Skin of body (tissue), 3 donors: ENCODE measurements at places on chromosomes 12 and 14. TPM values are rescaled to one million over a fixed set of nuclear protein-coding genes. Genes with fewer than 3 reads are reported as not detected.

Gene FMNL3
- total RNA-seq = 24.1 TPM

Gene ARL1
- 68.5 TPM for total RNA-seq

Gene SRGAP1
- total RNA-seq = 15.9 TPM

Gene ADGRD1
- total RNA-seq = 7.3 TPM

Gene NPAS3
- total RNA-seq = 3.8 TPM

Gene LBHD2
- not detected for total RNA-seq

Gene LALBA
- total RNA-seq = not detected

Gene AKAP6
- 21.8 TPM for total RNA-seq

Gene VWF
- 51.8 TPM for total RNA-seq

DNA sequence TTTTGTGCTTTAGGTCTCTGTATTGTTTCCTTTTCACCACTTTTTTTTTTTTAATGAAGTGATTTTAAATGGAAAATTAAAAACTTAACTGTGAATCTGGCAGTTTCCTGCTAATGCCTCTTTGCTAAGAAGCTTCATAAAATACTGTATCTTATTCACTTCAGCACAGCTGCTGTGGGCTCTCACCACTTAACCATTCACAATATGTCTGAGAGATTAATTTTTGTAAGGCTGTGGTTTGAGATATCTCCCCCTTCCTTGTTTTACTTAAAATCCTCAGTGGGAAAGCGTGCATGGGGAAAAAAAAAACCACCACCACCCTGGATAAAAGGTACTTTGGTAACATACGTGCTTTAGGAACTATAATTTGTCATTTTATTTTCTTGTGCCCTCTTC is 115.9 kb downstream of the ETV6 start:
- no peak for DNase-seq

DNA sequence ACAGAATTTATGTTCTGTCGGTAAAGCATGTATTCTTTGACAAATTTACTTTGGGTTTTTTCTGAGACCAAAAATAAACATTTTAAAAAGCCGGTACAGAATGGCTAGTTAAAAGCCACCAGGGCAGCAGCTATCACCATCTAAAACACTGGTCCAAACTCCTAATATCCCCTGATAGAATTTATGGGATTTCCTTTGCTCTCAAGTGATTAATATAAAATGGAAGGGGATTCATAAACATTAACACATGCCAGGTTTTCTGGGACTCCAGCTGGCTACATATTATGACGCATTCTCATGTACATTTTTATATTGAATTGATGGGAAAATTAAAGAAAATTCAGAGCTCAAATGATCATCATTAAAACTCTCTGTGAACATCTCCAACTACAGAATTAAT is 640.8 kb downstream of the C12orf50 start:
- no peak for DNase-seq

GRCh38 chr12:10369557-10370415 is 20.1 kb downstream of the KLRK1 start:
- no peak for DNase-seq

DNA sequence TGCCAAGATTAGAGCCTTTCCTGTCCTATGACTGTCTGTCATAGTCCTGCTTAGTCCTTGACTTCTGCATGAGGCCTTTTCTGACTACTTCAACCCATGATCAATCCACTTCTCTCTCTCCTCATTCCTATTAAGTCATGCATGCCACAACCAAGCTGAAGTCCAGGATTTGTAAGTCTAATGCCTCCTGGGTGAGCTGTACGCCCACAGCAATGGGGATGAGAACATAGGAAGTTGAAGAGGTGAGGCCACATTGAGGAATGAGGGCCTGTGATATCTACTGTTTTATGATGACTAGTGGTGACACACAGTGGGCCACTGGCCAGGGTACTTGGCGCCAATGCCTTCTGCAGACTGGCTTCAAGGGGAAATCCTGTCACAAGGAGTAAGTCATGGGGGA is 994.1 kb upstream of the TMEM132C start:
- no peak for DNase-seq

DNA sequence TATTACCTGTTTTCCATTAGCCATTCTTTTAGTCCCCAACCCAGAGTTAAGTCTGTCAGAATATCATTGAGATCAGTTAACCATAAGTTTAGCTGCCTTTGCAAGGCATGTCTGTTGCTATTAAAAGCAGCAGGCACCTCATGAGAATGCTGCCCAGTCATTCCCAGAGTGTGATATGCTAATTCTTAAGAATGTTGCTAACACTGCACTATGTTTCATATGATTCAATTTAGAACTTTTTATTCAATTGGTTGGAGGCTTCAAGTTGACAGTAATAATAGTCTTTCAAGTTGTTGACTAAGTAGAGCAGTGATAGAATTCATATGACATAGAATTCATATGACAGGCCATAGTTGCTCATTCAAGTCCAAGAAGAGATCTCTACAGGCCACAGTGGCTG is 292.3 kb downstream of the FUT8 start:
- DNase-seq = no peak

GRCh38 chr14:78254911-78255461 is 84.8 kb downstream of the NRXN3 start:
- no peak for DNase-seq

- no peak for DNase-seq
Observed at GRCh38 chr12:81039231-81039630, 38.6 kb upstream of the ACSS3 start.

- no peak for DNase-seq
Observed at GRCh38 chr12:27549236-27549800, 25.3 kb downstream of the PPFIBP1 start.

GRCh38 chr12:26091822-26092221 is 33.0 kb downstream of the BHLHE41 start:
- peak; percentile 20 for DNase-seq

GRCh38 chr12:40618636-40619035 is 73.6 kb upstream of the CNTN1 start:
- DNase-seq = no peak

DNA sequence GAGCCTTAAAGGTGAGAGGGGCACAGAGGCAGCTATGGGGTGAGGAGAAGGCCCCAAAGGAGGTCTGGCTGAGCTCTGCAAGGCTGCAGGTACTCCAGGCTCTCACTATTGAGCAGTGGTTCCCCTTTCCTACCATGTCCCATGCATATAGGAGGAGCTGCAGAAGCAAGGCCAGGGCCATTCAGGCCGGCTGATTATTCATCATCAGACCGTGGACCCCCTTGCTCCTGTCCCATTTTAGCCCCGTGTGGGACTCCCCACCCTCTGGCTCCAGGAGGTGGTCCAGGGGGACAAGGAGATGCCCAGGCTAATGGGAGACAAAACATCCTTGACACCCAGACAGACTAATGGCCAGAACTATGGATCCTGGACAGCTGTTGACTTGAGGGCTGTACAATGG is 3.1 kb downstream of the GPD1 start:
- no peak for DNase-seq

GRCh38 chr14:60204843-60205774 is 39.9 kb upstream of the DHRS7 start:
- no peak for DNase-seq

DNA sequence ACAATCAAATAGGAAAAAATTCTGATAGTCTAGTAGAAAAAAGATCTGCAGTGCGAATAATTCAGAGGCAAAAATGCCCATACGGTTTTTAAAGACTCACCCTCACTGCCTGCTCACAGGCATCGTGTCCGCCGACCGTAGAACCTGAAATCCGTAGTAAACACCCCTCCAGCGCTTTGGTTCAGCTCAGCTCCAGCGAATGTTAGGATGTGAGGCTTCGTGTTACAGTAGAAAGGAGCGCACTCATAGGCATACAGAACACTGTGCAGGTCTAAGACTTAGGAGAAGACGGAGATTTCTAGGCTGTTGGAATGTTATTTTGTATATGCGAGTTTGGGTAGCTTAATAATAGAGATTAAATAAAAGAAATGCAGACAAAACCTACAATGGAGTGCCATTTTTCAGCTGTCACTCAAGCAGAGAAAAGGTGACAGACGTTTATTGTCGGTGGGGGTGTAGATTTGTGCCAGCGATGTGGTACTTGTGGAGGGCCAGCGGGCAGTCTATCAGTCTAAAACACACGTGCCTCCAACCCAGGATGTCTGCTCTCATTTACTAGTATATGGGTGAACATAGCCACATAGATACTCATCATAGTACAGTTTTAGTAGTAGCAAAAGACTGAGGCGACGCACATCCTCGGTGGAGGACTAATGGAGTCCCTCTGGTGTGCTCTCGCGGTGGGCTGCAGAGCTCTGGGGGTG is 25.7 kb downstream of the SFSWAP start:
- DNase-seq = no peak

- DNase-seq = no peak
Observed at GRCh38 chr14:77242752-77243151, 28.3 kb downstream of the NGB start.

GRCh38 chr12:90953956-90954421 is 987 bp downstream of the CCER1 start:
- DNase-seq = no peak

- peak; percentile 19 for DNase-seq
Observed at GRCh38 chr12:121061831-121062230, 22.8 kb upstream of the OASL start.

DNA sequence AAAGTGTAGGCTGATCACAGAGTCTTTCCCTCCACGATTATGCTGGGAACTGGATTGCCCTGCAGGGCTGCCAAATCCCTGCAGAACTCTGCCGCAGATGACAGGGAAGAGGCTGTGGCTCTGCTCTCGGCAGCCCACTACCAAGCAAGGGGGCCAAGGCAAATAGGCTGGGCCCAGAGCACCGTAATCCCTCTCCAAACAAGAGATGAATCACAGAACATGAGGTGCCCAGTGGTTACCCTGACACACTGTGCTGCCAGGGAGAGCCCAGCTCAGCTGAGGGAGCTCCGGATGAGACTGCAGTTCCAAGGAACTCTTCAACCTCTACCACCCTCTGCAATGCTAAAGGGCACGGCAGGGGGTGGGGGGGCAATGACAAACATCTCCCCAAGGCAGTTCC is 33.9 kb downstream of the STON2 start:
- no peak for DNase-seq

GRCh38 chr12:121805171-121806008 is 1.6 kb downstream of the SETD1B start:
- DNase-seq = no peak

DNA sequence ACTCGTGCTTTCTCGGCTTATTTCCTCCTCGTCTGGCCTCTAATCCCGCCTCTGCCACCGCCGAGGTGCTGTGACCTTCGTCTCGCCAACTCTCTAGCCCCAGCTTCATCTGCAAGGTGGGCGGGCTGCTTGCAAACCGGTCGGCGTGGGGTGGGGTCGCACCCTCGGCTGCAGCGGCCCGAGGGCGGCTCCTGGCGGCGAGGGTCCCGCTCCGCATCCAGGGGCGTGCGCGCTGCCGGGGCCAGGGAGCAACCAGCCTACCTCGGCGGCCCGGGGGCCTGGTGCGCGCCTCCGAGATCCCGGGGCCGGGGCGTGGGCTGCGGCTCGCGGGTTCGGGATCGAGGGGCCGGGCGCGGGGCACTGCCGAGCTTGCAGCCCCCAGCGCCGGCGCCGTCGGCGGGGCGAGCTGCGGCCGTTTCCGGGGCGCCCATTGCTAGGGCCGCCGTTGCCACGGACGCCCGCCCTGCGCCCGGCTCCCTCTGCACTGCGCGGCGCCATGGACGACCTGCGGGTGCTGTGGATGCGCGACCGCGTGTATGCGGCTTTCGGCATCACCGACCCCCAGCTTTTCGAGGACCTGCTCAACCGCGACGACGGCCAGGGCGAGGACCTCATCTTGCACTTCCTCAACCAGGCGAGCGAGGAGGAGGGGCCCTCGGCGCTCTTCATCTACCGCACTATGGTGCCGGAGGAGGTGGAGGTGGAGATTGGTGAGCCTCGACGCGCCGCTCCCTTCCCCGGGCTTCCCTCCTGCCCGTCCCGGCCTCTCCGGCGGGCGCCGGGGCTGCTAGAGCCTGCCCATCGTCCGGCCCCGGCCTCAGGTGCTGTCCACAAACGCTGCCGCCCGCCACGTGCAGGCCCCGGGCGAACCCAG is at the start of gene DNAH10:
TSS of gene DNAH10 (plus strand) at position 461 of the 874 bp plus-strand sequence. CDS start at position 497, 36 bp downstream.
- no peak for DNase-seq
